ENCODE measurements at places on chromosomes 3 and 15.

DNA sequence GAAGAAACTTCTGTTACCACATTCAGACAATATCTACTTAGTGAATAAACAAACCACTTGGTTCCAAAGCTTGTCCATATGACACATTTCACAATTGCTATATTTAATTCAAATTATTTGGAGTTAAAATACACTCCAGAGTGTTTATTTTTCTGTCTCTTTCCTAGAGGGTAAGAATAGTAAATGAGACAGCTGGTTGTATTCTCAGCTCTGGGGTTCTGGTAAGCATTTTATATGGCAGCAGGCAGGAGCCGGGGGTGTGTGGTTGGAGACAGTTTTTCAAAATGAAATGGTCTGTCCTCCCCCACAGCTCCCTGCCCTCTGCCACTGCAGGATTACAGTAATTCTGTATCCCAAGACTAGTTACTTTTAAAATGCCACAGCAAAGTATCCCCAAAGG lies 10.9 kb upstream of the SEC61A1 start:
- DNase-seq = no peak

DNA sequence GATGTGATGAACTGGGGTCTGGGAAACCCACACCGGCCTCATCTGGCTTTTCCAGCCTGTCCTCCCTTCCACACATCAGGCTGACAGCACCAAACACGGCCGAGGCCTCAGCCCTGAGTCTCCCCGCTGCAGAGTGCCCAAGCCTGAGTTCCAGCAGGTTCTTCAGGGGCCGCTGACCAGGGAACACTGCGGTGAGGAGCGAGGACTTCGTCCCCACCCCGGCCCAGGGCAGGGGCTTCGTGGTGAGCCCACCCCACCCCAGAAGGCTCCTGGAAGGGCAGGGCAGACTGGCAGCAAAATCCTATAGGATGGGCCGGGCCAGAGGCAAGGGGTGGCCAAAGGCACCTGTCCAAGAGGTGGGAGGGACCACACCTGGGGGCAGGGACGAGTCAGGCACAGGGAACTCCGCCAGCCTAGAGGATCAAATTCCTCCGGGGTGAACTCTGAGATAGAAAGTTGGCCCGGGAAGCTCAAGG lies at the start of gene SLC51A:
Gene SLC51A (plus strand): TSS at position 446 of the 476 bp plus-strand sequence. CDS start 179 bp downstream, outside the sequence.
- DNase-seq = no peak

GRCh38 chr3:73074781-73075180 lies 13.3 kb downstream of the EBLN2 start:
- no peak for DNase-seq

- DNase-seq = no peak
Measured at GRCh38 chr15:27512281-27513001, 541.5 kb downstream of the GABRG3 start.

DNA sequence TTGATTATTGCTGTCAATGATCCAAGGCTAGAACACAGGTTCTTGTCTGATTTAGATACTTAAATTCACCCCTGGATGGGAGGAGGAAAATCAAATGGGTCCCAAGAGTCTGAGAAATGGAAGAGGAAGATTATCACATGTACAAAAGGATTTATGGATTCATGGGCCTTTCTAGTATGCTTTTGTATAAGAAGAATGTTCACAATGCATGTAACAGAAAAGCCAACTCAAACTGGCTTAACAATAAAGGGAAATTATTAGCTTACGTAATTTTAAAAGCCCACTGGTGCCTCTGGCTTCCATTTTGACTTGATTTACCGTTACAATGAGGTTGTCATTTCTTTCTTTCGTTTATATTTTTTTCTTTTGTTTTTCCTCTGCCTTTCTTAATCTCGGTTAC lies 782.5 kb upstream of the GRM7 start:
- no peak for DNase-seq

DNA sequence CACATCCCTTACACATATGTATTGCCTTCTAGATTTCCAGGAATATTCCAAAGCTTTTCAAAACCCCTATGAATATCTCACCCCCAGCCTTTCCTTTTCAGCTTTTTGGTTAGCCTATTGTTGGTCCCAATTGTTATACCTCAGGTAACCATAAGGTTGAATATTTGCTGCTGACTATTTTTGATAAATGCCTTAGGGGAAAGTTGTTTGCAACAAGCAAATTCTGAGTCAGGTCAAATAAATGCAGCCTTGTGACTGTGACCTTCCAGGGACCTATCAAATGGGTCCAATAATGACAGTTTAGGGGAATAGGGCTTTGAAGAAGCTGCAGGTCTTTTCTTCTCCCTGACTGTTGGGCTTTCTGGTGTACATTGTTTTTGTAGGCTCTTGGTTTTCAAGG lies 699.7 kb downstream of the NTRK3 start:
- DNase-seq = no peak

- no peak for DNase-seq
Measured at GRCh38 chr15:85984241-85984640, 95.4 kb upstream of the AGBL1 start.
